ENCODE measurements at places on chromosomes 7 and 10.
A peak's percentile ranks its signal among the peaks of the same experiment; 100 is the strongest.

DNA sequence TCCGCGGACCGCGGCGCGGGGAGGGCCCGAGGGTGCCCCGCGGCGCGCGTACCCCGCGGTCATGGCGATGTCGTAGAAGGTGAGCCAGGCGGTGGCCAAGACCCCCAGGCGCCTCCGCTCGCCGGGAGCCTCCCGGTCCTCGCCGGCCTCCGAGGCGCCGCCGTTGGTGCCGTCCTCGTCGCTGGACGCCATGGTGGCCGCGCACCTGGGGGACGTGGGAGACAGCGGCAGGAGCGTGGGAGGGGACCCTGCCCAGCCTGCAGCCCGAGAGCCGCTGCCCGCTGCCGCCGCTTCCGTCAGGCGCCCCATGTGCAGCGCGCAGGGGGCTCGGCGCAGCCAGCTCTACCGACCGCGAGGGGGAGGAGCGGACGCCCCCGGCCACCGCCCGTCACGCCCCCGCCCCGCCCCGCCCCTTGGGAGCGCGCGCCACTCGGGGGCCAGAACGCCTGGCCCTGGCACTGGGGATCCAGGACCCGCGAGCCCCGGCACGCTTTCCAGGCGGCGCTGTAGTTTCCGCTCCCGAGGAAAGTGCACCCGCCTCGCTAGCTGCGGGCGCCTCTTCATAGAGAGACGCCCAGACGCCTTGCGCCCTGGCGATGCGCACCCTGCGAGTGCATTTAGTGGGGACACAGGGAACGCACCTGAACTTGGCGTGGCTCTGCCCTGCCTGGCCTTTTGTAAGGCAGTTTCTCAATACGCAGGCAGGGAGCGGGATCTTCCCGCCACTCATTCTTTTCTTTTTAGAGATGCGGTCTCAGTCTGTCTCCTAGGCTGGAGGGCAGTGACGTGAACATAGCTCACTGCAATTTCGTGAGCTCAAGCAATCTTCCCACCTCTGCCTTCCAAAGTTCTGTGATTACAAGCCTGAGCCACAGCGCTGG lies at the start of gene HACD1:
HACD1 (minus strand) TSS at position 344 of the 881 bp plus-strand sequence; CDS start at position 309, 35 bp downstream.
- peak; percentile 72 for DNase-seq

DNA sequence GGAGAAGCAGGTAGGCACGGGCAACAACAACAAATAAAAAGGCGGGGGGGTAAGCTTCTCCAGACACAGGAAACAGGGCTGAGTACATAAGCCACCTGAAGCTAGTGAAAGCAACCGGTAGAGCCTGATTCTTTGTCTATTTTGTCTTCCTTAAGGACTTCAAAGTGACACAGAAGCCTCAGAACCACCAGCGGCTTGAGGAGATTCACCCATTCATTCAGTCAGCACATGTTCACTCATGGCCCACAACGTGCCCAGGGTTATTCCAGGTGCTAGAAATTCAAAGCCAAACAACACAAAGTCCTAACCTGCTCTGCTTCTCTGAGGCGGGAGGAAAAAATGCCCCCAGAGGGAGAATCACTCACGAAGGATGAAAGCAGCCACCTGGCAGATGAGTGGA lies 69.3 kb upstream of the C7orf33 start:
- DNase-seq = no peak

DNA sequence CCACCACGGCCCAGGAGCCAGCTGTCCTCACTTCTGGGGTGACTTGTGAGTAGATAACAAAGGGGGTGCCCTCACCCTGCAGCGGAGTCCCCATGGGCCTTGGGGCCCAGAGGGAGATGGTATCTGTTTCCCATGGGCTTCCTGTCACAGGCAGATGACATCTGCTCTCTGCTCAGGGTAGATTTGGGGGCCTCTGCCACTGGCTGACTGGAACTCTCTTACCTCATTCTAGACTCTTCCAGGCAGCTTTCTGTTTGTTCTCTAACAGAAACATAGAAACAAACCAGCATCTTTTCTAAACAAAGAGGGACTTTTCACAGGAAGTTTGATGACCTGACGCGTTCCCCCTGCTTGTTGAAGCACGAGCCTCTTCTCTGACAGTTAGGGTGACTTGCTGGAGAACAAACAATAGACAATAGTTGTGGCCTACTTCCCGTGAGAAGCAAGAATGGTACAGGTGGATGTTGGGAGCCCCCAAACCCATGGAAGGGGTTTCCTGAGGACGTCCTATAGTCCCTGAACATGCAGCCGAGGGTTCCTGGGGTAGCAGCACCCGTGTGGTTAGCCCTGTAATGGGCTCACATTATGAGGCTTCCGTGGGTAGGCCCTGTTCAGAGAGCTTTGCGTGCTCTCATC lies 61.6 kb downstream of the GRK5 start:
- no peak for DNase-seq

GRCh38 chr7:90081621-90082020 lies 72.6 kb upstream of the STEAP1 start:
- DNase-seq = no peak

- DNase-seq = no peak
Observed at GRCh38 chr10:120586471-120586872, 129.4 kb downstream of the PLPP4 start.

- no peak for DNase-seq
Observed at GRCh38 chr10:69636273-69636575, 6.2 kb downstream of the FAM241B start.

- peak; percentile 68 for DNase-seq
Observed at GRCh38 chr7:136102881-136103280, 125.7 kb upstream of the MTPN start.

- DNase-seq = no peak
Observed at GRCh38 chr7:80902716-80903308, 16.0 kb downstream of the SEMA3C start.

- DNase-seq = no peak
Observed at GRCh38 chr10:112304267-112304859, 21.2 kb downstream of the TECTB start.

DNA sequence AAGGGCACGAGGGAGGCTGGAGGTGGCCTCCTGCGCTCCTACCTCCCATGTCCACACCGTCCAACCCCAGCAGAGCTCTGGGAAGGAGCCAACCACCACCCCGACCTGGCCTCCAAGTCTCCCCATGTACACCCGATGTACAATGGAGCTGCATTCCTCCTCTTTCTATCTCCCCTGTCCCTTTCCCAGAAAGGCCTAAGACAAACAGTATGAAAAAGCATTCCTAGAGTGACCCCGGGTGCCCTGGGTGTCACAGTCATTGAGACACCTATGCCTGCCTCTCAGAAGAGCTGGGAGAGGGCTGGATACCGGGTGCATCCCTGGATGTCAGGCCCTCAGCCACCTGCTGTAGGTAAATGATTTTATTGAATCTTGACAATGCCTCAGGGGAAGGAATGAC lies 248.1 kb downstream of the EMX2 start:
- no peak for DNase-seq

DNA sequence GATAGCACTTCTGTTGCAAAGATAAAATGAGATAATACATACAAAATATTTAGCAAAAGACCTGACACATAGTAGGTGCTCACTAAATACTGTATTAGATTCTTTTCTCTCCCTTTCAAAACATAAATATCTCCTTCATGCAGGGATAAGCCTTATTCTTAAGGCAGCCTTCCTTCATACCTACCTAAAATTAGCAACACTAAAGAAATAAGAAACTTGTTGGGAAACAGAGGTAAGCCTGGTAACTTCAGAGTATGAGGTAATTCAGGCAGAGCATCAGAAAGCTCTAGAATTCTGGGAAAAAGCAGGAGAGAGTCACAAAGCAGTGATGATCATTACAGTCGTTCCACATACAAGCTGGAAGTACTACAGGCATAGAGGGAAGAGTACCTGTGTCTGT lies 15.2 kb downstream of the HIBADH start:
- DNase-seq = no peak

- DNase-seq = no peak
Observed at GRCh38 chr7:47285860-47286491, 295.9 kb downstream of the TNS3 start.

GRCh38 chr7:27157702-27158431 lies 1.4 kb upstream of the HOXA7 start:
- no peak for DNase-seq

GRCh38 chr7:3336042-3336665 lies 35.1 kb downstream of the SDK1 start:
- DNase-seq = peak; percentile 83

- no peak for DNase-seq
Observed at GRCh38 chr7:17680026-17680425, 260.3 kb downstream of the SNX13 start.

DNA sequence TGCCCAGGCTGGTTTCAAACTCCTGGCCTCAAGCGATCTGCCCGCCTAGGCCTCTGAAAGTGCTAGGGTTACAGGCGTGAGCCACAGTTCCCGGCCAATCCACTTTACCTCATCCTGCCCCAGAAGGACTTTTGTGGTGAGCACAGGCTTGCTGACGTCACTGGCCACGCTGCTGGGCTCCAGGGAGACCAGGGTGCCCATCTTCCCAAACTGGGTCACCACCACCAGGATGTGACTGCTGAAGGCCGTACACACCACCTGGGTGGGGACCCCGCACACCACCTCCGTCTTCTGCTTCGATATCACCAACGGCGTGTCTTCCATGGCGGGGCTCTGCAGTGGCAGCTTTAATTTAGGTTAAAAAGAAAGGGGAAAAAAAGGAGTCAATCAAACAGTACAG lies 816 bp downstream of the PSMG3 start:
- DNase-seq = no peak

DNA sequence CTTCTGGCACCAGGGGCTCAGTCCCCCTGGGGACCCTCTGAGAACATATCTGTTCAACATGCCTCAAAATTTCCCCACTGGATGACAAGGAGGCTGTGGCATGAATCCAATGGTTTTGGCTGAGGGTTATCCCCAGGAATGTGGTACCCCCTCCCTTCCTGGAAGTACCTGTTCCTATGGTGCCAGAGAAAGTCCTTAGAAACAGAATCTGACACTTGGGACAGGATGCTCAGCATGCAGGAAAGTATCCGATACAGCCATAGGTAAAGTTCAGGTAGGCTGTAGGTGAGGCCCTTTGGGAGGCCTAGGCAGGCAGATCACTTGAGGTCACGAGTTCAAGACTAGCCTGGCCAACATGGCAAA lies 42.7 kb upstream of the A1CF start:
- no peak for DNase-seq

GRCh38 chr10:127976286-127976685 lies 69.4 kb downstream of the PTPRE start:
- DNase-seq = no peak

DNA sequence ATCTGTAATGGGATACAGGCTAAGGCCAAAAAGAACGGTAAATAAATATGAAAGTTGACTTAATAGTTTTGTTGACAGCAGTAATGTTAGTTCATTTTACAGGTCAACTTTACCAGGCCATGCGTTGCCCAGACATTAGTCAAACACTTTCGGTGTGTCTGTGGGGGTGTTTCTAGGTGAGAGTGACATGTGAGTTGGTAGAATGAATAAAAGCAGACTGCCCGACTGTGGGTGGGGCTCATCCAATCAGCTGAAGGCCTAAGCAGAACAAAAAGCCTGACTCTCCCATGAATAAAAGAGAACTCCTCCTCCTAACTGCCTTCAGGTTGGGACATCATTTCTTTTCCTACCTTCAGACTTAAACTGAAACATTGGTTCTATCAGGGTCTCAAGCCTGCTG lies 132.3 kb downstream of the MTPAP start:
- DNase-seq = no peak

- peak; percentile 81 for DNase-seq
Observed at GRCh38 chr7:5452937-5453540, 29.4 kb upstream of the TNRC18 start.

DNA sequence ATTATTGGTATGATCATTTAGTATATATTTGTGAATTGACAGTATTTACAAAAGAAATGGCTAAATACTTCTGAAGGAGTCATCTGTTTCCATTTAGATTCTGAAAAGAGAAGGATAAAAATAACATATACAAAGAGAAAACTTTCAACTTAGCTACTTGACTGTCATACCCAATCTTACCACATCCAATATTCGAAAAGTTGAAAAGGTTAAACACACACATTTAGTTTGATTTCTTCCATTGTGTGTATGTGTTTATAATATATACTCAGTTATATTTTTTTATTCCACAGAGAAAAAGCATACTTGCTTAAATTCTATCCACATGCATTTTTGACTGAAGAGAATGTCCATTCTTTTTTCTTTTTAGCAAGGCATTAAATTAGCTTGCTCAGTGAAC lies 470.7 kb downstream of the TFEC start:
- DNase-seq = no peak

GRCh38 chr7:146875237-146875785 lies 758.7 kb downstream of the CNTNAP2 start:
- DNase-seq = peak; percentile 16

DNA sequence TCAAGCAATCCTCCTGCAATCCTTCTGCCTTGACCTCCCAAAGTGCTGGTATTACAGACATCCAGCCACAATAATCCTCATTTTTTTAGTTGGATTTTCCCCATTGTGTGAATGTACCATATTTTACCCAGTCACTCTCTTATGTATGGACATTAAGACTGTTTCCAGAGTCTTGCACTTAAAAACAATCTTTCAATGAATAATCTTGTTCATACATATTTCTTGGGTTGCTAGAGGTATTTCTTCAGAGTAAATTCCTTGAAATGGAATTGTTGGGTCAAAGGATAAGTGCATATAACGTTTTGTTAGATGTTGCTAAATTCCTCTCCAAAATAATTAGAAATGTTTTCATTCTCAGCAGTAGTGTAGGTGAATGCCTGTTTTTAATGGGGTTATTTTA lies 283.1 kb upstream of the KAT6B start:
- no peak for DNase-seq

DNA sequence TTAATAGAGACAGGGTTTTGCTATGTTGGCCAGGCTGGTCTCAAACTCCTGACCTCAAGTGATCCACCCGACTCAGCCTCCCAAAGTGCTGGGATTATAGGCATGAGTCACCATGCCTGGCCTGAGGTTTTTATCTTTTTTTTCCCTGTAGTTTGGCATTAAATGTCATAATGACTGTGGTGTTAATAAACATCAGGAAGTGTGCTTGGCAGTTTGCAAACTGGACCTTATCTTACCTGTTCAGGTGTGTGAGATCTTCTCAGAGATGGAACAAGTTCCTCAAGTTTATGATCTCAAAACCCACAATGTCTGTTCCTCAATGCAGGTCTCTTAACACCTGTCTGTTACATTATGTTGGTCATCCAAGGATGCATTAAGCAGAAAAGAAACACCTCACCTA lies 80.0 kb downstream of the ARID5B start:
- DNase-seq = no peak

GRCh38 chr7:18206331-18206730 lies 178.7 kb upstream of the PRPS1L1 start:
- peak; percentile 80 for DNase-seq

DNA sequence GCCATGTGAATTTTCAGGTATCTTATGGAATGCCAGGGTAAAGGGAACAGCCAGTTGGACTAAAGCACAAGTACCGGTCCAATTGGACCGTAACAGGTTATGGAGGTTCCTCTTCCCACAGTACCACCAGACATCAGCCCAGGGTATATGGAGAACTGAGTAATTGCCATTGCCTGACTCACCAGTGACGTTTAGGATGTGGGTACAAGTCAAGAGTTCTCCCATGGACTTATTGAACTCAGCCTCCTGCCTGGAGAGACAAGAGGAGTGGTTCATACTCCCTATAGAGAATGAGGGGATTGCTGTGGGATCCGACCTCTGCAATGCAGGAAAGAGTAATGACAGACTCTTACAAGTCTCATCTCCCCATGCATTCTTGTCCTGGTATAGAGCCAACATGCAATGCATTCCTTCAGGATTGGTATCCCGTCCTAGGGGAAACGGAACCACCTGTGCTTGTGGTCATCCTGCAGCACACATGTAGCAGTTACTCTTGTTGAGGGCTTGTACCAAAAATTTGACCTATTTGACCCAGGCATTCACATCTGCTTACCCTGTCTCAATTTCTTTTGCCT lies 30.7 kb upstream of the ELOVL3 start:
- no peak for DNase-seq

All from NCI-H69 (cell line).